ENCODE measurements at places on chromosomes 13 and 19. TPM values are rescaled to one million over a fixed set of nuclear protein-coding genes. Genes with fewer than 3 reads are reported as not detected.

PCSK4 gene
- polyA plus RNA-seq: 3.4 TPM

C19orf85 gene
- polyA plus RNA-seq: not detected

CYP4F11 gene
- 0.41 TPM for polyA plus RNA-seq

SBSN gene
- polyA plus RNA-seq: not detected

TMEM259 gene
- polyA plus RNA-seq: 103 TPM

NRTN gene
- polyA plus RNA-seq: 4.2 TPM

SMAD9 gene
- polyA plus RNA-seq: 27.2 TPM

RFX2 gene
- polyA plus RNA-seq: 7.9 TPM

SIGLEC12 gene
- polyA plus RNA-seq: 0.04 TPM

- DNase-seq: no peak
Observed at GRCh38 chr19:13057744-13058143, 44.9 kb downstream of the LYL1 start.

- no peak for DNase-seq
Observed at GRCh38 chr13:101398191-101398590, 18.1 kb downstream of the NALCN start.

- no peak for DNase-seq
Observed at GRCh38 chr13:44243198-44243857, 130.3 kb upstream of the SERP2 start.

DNA sequence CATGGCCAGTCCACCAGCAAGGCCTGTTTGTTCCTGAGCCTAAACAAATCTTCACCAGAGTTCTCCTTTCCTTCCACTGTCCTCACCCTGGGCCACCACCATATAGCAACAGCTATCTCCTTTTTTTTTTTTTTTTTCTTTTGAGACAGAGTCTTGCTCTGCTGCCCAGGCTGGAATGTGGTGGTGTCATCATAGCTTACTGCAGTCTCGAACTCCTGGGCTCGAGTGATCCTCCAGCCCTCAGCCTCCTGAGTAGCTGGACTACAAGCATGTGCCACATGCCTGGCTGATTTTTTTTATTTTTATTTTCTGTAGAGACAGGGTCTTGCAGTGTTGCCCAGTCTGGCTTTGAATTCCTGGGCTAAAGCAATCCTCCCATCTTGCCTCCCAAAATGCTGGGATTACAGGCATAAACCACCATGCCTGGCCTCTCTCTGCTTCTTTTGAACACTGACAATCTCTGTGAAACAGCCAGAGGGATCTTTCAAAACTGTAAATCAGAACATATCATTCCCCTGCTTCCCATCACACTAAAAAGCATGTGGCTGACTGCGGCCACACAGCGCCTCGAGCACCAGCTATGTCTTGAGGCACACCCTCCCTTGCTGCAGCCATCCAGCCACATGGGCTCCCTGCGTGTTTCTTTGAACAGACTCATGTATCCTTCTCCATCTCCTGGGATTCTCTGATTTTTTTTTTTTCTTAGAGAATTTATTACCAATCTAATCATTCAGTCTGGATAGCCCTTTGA is 110.6 kb downstream of the SIPA1L3 start:
- no peak for DNase-seq

DNA sequence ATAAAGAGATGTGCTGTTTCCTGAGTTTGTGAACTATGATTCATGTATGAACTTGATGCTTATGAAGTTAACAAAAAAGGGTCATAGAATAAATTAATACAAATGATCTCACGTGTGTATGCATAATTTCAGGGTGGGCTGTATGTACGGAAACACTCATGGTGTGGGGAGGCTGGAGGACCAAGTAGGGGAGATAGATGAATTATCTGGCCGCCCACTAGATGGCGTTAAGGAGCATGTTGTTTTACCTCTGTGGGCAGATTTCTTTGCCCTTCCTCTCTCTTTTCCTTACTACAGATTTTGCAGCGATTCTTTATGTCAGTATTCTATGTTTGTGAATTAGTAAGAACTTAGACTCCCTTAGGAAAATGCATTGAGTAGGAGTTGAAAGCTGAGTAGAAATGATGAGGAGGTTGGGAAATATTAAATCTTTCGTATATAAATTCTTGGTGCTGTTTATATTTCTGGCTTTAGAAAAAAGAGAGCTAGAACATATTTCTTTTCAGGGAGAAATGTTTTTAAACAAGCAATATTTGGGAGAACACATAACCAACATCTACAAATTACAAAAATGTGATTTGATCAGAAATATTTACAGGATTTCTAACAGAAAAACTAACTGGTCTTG is 47.4 kb upstream of the TMTC4 start:
- DNase-seq: peak; percentile 7

All from right renal pelvis (tissue), 4 donors.